T-helper 22 cell (primary cell): ENCODE measurements at places on chromosomes 3 and 15.

DNA sequence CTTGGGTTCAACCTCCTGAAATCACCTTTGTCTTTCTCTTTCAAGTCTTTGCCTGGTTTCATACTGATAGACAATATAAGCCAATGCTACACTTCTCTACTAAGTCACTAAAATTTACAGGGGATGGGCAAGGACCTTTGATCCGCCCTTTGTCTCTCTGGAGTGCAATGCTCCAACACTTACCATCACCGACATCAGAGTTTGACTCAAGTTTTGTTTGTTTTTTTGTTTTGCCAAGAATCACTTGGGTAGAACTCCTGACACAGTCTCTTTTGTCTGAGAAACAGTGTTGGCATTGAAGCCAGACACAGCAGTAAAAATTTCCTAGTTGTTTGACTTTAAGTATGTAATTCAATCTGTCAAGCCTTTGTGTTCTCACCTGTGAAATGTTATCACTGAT, 29.3 kb downstream of the NFKBIZ start:
- DNase-seq = no peak

GRCh38 chr15:100247228-100248225, 94.2 kb downstream of the ADAMTS17 start:
- DNase-seq = no peak

DNA sequence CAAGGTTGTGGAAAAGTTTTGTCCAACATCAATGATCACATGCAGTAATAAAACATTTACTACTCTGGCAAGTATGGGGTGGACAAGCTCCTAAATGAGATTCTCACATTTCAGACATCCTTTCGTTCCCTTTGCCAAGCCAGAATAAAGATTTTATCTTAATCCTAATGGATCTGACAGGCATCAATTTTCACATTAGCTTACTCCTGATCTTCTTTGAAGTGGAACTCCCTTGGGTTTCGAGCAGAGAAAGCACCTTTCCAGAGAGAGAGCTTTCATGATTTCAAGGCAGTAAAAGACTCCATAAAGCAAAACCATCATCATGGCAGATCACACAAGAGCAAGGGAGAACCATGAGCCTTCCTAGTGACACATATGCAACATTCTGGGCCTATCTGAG, 27.3 kb upstream of the EID1 start:
- DNase-seq = no peak

- DNase-seq = no peak
Observed at GRCh38 chr15:27906802-27907201, 192.3 kb downstream of the OCA2 start.
